ENCODE measurements at places on chromosomes 4 and X.

- no peak for DNase-seq
Observed at GRCh38 chrX:72351606-72352334, 46.1 kb upstream of the CITED1 start.

DNA sequence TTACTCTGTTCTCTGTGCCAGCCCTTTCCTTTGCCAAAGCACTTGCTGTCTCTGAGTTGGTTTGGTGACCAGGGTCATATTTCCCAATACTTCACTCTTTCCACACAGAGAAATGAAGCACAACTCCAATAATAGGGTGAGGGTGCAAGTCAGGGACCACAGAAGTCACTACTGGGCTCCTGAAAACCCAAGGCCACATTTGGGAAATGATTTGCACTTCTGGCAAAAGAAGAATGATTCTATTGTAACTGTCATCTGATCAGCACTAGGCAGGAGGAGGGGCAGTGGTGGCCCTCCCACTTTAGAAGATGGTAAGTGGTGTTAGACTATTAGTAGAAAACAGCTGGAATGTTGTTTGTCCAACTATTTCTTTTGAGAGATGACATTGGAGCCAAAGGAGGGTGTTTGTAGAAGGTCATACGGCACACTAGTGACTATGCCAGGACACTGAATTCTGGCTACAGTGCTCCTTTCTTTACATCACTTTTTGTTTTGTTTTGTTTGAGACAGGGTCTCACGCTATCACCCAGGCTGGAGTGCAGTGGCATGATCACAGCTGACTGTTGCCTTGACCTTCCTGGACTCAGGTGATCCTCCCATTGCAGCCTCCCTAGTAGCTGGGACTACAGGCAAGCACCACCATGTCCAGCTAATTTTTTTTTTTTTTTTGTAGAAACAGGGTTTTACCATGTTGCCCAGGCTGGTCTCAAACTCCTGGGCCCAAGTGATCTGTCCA, 10.8 kb upstream of the HADH start:
- no peak for DNase-seq

- DNase-seq = no peak
Observed at GRCh38 chr4:38189445-38189844, 229.2 kb downstream of the PTTG2 start.

DNA sequence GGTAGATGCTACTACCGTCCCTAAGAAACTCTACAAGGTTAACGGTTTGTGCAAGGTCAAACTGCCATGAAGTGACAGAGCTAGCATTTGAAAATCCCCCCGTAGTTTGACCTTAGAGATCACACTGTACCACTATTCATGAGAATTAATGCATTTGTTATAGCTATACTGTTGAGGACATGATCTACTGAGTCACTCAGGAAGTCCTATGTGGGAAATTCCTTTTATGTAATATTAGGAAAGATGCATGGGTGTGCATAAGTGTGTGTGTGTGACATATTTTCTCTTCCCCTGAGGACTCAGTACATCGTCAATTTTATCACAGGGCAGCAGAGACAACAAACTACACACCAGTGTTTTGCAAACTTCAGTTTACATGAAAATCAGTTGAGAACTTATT, 141.1 kb downstream of the FBXW7 start:
- no peak for DNase-seq

DNA sequence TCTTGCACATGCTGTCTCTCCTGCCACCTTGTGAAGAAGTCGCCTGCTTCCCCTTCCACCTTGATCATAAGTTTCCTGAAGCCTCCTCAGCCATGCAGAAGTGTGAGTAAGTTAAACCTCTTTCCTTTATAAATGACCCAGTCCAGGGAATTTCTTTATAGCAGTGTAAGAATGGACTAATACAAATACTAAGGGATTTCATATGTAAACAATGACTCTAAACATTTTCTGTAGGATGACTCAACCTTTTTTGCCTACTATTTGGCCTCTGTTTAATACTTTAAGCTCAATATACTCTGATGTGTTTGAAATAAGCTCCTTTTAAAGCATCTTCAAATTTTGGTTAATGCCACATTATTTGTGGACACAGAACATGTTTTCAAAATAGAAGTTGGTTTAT, 813.5 kb upstream of the SLIT2 start:
- DNase-seq = no peak

GRCh38 chrX:13165266-13166189, 121.1 kb upstream of the FAM9C start:
- DNase-seq = no peak

DNA sequence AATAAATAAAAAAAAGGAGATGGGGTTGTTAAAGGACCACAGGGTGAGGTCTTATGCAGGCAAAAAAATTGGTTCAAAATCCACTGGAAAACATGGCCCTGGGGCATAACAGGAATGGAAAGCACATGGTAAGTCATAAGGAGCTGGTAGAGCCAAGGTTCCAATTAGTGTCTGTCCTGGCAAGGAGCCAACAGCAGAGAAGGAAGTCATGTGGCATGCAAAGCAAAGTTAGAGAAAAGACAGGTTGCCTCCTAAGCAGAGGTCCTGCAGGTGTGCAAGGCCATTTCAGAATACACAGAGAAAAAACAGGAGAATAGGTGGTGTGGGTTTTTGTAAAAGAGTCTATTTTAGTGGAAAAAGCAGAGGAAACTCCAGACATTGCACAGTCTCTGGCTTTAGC, 1881.7 kb downstream of the ARAP2 start:
- DNase-seq = no peak

DNA sequence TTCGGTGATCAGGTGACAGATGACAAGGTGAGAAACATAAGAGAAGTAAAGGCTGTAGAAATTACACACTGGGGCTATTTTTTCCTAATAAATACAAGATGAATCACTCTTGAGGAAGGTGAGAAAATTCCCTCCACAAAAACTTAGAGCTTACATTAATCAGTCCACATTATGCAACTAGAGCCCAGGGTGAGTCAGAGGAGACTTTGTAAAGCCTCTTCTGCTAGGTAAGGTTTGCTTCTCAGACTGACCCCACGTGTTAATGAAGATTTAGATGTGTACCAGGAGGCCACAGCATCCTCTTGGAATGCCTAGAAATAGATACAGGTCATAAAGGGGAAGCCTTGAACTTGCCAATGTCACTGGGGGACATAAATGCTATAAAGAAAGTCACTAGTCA, 396.0 kb upstream of the SMIM31 start:
- no peak for DNase-seq

DNA sequence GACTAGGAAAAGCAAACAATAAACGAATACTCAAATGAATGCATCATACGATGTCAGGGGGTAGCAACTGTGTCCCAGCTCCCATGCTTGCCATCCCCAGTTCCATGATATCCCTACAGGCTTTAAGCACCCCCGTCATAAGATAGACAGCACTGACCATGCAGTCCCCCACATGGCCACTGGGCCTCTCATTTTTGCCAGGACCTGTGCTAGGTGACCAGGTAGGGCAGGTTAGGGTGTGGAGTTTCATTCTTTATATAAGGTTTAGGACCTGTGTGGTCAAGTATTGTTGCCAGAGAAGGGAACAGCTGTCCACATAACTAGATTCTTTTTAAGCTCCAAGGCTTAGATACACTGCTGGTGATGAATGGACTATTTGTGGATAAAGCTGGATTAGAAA, 9.7 kb downstream of the PPEF2 start:
- DNase-seq = no peak

GRCh38 chrX:110173192-110174175, 144.4 kb downstream of the AMMECR1 start:
- no peak for DNase-seq

DNA sequence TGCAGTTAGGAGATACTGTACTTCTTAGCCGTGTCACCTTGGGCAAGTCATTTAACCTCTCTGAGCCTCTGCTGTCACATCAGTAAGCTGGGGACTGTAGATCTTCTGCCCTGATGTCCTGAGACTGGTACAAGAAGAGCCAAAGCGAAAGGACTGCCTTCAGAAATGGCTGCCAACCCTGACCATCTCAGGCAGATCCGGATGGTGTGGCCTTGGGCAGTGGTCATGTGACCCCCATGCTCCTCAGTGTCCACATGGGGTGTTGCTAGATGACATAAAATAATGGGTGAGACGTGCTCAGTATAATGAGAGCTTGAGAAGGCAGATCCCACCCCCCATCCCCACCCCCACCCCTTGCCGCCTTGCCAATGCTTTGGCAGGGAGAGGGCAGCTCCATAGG, 60.4 kb upstream of the MTM1 start:
- no peak for DNase-seq

- DNase-seq = no peak
Observed at GRCh38 chrX:129013574-129013973, 509.7 kb downstream of the SMARCA1 start.

DNA sequence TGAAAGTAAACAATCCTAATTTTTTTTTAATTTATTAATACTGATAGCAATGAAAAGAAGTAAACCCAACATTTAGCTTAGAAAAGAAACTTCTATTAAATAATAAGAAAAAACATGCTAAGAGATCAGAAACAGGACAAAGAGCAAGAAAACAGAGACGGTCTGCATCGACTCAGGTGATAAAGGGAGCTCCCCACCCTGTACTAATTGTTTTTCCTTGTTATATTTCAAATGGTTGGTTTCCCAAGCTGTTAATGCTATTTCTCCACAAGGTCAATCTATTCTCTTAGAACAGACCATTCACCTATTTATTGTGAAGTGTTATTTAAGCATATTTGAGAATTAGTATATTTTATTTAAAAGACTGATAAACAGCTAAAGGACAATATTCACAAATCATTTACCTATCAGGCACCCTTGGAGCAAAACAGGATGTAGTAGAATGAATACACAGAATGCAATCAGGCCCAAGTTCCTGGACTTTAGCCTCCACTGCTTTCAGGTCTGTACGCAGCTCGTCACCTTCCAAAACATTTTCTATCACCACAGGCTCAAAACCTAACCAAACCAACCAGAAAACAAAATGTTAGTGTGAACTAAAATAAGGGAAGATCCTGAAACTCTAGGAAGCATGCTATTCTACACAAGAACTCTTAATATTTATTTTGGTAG, 5.5 kb downstream of the SEPSECS start:
- DNase-seq = no peak

- DNase-seq = no peak
Observed at GRCh38 chr4:126582737-126583136, 1050.0 kb upstream of the INTU start.

DNA sequence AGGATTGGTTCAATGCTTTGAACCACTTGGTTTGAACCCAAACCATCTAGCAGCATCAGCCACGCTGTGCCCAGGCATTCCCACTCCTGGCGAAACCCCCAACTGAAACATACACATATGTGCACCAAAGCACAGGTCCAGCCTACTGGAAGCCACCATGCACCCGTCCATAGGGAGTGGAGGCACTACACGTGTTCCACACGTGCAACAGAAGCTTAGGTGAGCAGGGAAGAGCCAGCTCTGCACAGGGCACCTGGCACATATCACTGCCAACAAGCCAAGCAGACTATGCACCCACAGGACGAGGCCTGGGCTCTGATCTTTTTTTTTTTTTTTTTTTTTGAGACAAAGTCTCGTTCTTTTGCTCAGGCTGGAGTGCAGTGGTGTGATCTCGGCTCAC, 66.3 kb upstream of the GPR78 start:
- DNase-seq = no peak

- DNase-seq = no peak
Observed at GRCh38 chr4:74796631-74797030, 2.3 kb upstream of the BTC start.

DNA sequence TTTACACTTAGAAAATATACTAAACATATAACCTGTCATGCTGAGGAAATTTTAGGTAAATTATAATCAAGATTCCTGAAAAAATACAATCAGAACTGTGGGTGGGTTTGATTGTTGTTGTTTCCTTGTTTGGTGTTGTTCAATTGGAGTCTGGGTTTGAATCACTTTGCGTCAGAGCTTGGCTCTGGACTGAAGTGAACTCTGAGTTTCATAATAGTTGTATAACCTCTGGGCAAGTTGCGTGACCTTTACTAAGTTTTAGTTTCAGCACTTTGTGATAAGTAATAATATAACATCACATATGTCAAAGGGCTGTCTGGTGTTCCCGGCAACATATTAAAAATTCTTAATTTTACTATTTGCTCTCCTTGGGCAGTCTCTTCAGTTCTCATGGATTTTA, 758.1 kb downstream of the RAPGEF2 start:
- no peak for DNase-seq

- no peak for DNase-seq
Observed at GRCh38 chr4:21885770-21886169, 62.8 kb downstream of the KCNIP4 start.

GRCh38 chr4:29082684-29083083, 1637.5 kb upstream of the PCDH7 start:
- no peak for DNase-seq

DNA sequence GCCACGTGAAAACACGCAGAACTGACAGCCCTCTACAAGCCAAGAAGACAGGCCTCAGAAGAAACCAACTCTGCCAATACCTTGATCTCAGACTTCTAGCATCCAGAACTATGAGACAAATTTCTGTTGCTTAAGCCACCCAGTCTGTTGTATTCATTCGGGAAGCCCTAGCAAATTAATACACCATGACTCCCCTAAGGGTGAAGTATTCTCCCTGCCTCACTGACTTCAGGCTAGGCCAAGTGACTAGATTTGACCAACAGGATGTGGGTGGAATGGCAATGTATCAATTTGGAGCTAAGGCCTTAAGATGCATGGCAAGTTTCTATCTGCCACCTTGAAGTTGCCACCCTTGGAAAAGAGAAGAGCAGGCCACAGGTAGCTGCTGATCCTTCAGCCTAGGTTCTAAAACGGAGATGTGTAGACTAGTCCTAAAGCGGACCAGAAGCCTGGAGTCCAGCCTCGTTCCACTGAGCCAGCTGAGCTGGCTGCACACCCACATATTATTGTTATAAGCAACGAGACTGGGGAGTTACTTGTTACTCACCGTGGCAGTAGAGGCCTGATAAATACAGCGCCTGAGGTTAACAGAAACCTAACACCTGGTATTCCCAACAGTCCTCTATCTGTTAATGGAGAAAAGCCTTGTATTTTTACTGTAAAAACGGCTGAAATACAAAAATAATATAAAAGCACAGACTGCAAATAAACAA, 16.4 kb downstream of the SCARB2 start:
- DNase-seq = no peak

DNA sequence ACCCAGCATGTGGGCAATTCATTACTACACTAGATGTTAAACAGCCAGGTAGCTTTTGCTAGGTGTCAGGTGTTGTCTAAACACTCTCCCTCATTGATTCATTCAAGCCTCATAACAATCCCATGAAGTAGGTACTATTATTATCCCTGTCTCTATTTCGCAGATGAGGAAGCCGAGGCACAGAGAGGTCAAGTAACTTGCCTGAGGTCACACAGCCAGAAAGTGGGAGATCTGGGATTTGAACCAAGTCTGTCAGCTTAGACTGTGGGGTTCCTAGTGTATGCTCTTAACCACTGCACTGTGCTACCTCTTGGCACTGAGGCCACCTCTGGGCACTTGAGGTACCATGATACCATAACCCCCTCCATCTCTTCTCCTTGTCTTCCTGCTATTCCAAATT, 17.4 kb upstream of the XPNPEP2 start:
- no peak for DNase-seq

GRCh38 chrX:124954402-124954801, 365.3 kb upstream of the TEX13C start:
- no peak for DNase-seq

Measured in stimulated activated CD4-positive, alpha-beta T cell treated with anti-CD3 and anti-CD28 coated beads, Interleukin-12 subunit alpha, Interleukin-12 subunit beta, amount 100 ng/mL, for 48 hours (primary cell).